ENCODE measurements at places on chromosomes 3 and 15.

- DNase-seq = no peak
These were observed 113.5 kb downstream of the TNIK start for GRCh38 chr3:171346582-171347300.

DNA sequence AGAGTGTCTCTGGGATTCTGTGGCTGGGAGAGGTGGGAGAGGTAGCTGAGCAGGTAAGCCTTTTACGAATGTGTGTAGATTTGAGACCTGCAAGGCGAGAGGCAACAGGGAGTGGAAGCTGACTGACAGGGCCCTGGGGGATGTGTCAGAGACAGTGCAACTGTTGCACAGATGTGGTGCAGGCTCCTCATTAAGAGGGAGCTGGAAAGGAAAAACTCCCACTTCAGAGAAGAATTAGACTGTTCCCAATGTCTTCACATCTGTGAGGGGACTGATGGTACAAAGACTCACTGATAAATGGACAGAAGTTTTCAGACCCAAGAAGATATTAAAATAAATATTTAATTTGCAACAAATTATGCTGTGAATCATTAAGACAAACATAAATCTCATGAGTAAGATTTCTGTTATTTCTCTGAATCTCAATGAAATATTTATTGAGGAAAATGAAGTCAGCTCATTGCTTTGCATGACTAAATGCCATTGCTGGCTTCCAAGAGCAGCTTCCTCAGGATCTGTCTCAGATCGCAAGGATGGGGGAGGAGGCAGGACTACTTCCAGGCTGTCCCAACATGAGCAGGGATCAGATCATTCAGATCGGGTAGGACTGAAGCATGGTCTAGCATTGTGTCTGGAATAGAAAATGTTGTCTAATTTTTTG is 127.3 kb upstream of the ROPN1 start:
- no peak for DNase-seq

- DNase-seq = no peak
These were observed 69.8 kb upstream of the ARL8B start for GRCh38 chr3:5052247-5052646.

DNA sequence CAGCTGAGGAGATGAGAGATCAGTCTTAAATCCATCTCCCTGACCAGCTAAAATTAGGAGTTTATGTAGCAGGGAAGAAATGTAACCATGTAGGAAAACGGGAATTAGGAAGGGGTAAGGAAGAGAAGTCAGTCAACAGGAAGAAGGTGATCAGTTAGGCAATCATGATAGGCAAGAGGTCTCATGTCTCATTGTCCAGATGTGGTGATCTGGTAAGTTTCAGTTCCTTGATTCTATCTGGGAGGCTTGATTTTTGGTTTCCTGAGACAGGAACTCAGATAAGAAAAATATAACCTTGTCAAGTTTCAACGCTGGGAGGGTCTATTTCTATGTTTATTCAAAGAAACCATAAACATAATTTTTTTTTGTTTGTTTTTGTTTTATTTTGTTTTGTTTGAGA is 40.3 kb upstream of the TBC1D5 start:
- DNase-seq = no peak

GRCh38 chr15:90221246-90221900 is 12.4 kb downstream of the CIB1 start:
- DNase-seq = no peak

GRCh38 chr3:186138272-186138981 is 29.5 kb upstream of the ETV5 start:
- DNase-seq = no peak

Data from activated T-cell treated with anti-CD3 and anti-CD28 coated beads for 1 hour (primary cell).